Aorta (tissue), 5 donors: ENCODE measurements at places on chromosomes 6 and 20. TPM values are rescaled to one million over a fixed set of nuclear protein-coding genes. Genes with fewer than 3 reads are reported as not detected.
A peak's percentile ranks its signal among the peaks of the same experiment; 100 is the strongest.

- DNase-seq, result no peak
These were observed 69.2 kb upstream of the LYRM2 start for GRCh38 chr6:89707766-89708165.

GRCh38 chr20:61023612-61024011, 228.4 kb upstream of the CDH4 start:
- no peak for DNase-seq

GRCh38 chr6:14972379-14973067, 273.3 kb upstream of the JARID2 start:
- no peak for DNase-seq

The ADAM33 gene
- total RNA-seq, result 96.8 TPM

- no peak for DNase-seq
These were observed 12.8 kb upstream of the ELOVL5 start for GRCh38 chr6:53361549-53362031.

DNA sequence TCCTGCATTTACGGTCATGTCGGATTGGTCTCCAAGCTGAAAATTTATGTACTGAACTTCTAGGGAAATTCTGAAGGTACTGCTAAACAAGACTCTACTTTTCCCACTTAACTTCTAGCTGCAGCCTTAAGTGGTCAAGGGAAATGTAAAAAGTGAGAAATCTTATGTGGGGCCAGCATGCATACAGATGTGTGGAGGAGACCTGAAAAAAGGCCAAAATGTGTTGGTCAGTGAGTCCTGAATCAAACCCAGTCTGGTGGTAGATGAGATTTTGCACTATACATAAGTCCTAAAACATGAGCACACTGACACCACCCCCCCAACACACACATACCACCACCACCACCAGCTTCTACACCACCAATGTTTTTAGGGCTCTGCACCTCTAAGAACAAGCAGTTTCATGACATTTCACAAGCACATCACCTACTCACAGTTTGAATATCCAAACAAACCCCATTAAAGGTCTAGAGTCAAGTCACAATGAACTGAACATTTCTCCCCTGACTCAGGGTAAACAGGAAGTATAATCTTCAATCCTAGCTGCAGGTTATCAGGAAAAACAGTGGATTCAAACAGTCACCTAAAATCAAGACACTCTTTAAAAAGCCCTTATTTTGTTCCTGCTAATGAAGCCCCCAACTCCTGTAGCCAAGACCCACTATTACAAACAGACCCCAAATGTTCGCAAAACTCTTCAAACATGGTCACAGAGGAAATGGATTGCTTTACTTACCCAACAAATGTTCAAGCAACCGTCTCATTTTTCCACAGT, 1.6 kb downstream of the ZMYND8 start:
- no peak for DNase-seq

DNA sequence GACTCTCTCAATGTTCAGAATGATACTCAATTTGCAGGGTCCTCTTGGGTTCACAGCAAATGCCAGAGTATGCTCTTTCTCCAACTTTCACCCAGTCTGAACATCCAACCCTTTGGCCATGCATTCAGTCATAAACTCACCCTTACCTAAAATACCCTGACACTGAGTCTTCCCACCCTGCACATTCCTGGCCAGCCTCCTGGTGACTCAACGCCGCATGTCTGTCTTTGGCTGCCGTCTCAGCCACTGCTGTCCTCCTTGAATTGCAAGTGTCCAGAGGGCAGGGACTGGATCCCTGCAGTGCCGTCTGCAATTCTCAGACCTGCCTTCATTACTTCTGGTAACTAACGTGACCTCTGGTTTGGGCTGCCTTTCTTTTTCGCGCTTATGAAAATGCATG, 593.4 kb downstream of the QKI start:
- DNase-seq, result no peak

- peak; percentile 55 for DNase-seq
These were observed 7.6 kb downstream of the ARFGEF2 start for GRCh38 chr20:48928832-48929725.

DNA sequence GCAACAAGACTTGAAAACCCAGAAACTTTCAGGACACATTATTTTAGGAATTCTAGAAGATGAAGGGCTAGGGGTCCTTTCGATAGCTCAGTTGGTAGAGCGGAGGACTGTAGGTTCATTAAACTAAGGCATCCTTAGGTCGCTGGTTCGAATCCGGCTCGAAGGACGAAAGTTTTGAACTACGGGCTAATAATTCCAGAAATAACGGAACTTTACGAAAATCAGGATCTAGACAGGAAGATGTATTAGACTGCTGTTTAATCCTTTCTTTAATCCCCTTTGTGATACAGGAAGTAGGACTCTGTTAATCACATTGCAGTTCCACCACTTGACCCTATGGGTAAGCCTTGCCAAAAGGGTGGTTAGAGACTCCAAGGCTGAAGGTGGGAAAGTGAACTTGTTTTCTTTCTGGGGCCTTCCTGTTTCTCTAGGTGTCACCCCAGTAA, 21.2 kb upstream of the ABT1 start:
- no peak for DNase-seq

DNA sequence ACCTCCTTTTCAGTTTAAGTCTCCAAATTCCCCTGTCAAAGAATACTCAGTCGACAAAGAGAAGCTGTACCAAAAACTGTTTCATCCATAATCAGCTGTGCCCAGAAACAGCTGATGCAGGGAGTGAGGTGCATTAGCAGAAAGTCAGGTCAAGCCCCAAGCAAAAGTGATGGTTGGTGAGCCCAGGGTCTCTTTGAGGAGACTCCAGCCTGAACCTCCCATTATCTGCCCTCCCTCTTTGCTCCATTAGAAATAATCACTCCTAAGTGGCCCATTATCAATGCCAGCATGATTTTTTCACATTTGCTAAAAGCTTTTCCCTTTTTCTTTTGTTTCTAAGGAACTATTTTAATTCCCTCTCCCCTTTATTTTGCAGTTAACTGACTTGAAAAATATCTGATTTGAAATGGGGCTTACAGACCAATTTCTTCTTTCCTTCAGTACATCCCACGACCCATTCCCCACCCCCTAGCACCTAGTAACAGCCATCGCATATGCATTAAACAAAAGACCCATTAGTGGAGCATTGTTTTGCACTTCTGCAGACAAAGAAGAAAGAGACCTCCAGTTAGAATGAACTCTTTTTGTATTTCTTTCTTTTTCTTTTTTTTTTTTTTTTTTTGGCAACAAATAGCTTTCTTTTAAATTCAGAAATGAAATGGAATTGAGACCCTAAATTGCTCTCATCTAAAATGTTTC, 257.0 kb downstream of the GRIK2 start:
- DNase-seq, result no peak

GRCh38 chr6:108127056-108127455, 38.8 kb upstream of the NR2E1 start:
- no peak for DNase-seq

DNA sequence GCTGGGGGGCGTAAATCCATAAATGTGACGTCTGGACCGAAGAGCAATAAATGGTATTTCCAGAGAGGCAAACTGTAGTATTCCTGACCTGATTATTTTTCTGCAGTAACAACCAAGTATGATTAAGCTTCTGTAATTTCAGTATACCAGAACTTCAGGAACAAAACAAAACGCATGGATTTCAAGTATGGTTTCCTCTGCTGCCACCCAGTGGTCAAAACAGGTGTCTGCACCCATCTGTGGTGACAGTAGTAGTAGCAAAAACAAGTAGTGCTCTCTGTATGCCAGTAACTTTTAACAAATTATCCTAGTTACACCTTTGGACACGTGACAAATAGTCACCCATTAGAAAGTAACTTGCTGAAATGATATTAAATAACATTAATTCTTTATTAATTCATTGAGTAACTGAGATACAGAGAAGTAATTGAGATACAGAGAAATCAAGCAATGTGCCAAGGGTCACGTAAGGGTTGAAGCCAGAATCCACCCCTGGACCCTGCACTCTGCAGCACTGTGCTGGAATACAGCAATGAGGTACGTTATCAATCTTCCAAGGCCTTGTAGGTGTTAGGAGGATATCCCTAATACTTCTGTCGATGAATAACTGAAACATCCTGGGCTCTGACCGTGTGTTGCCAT, 7.9 kb downstream of the CALHM4 start:
- DNase-seq, result peak; percentile 74

DNA sequence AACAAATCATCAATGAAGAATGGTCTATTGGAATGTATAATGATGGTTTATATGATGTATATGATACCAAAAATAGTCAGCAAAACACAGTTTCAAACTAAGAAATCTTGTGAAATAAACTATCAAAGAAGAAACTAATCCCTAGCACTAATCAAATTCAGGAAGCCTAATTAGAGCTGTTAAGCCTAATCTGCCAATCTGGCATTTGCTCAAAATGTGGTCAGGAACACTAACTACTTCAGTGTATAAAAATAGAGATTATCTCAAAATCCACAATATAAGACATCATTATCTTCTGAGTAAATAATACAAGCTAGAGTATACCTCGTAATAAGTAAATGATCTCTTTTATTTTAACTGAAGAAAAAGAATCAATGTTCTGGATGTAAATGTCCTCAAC, 12.8 kb upstream of the AKAP7 start:
- DNase-seq, result no peak

DNA sequence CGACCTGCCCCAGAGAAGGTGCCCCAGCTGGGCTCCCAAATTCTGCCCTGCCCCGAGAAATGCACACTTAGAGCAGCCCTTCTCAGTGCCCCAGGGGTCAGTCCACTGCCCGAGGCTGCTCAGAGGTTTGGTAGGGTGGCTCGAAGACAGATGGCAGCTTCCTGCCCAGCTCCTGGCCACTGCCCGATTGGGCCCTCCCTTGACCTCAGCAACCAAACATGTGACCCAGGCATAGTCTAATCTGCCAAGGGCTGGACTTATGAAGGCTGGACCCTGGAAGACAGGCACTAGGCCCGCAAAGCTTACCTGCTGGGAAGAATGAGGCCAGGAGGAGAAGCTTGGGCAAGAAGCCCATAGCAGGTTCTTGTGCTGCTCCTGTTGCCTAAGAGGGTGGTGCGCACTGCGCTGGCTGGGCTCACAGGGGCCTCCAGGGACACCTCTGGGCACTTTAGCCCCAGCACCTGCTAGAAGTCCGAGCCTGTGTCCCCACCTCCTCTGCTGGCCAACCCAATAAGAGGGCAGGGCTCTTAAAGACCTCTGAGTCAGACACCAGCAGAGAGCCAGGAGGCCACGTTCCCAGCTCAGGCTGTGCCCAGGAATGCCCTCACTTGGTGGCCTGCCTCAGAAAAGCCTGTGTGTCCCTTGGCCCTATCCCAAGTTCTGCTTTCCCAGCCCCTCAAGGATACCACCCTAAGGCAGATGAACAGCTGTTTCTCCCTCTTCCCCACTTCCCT, 5.5 kb downstream of the SIGLEC1 start:
- DNase-seq, result no peak

GRCh38 chr6:21383450-21384085, 210.0 kb upstream of the SOX4 start:
- DNase-seq, result no peak

DNA sequence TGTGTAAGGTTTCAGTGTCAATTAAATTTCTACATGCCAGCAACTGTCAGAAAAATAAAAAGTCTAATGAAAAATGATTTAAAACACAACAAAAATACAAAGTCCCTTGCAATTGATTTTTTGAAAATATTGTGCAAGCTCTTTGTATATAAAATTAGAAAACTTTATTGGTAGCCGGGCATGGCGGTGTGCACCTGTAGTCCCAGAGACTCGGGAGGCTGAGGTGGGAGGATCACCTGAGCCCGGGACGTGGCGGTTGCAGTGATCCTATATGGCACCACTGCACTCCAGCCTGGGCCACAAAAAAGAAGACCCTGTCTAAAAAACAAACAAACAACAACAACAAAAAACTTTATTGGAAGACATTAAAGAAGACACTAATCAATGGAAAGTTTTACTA, 6.0 kb upstream of the OVOL2 start:
- no peak for DNase-seq

GRCh38 chr6:136775548-136775947, 16.7 kb downstream of the MAP3K5 start:
- no peak for DNase-seq

DNA sequence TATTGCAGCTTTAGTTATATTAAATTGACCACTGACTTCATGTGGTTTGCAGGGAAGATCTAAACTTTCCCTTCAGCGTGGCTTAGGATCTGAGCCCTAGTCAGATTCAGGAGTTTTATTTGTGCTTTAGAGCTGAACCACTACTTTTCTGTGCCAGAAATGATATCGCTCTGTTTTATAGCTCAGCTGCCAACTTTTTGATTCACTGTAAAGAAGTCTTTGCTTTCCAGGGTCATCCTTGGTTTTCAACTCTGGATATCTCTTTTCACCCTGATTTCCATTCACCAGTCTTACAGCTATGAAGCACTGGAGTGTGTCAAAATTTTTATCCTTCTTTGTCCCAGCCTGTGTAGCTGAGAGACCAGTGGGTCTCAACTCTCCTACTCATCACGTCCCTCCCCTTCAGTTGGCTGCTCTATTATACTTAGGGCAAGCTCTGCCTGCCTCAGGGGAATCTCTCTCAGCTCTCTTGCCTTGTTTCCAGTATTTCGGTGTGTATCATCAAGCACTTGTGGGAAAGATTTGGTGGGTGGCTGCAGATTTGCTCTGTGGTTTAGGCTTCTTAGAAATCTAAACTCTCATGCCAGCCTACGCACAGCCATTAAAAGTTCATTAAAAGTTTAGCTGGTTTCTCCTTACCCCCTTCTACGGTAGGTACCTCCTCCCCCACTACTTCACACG, 425.5 kb downstream of the TENT5A start:
- DNase-seq, result no peak

The MATN4 gene
- total RNA-seq, result 0.69 TPM

DNA sequence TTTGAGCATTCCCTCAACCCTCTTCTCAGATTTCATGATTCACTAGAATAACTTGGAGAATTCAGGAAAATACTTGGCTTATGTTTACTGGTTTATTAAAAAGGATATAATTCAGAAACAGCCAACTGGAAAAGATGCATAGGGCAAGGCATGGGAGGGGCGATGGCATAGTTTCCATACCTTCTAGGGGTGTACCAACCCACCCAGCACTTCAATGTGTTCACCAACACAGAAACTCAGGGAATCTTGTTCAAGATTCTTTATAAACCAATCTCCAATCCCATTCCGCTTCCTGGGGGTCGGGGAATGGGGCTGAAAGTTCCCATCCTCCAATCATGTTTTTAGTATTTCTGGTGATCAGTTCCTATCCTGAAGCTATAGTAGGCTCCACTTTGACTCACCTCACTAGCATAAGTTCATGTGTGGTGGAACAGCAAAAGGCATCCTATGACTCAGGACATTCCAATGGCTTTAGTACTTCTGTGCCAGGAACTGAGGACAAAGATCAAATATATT, 164.4 kb downstream of the SIM1 start:
- DNase-seq, result no peak

GRCh38 chr6:131917318-131917717, 33.9 kb downstream of the CCN2 start:
- DNase-seq, result no peak

DNA sequence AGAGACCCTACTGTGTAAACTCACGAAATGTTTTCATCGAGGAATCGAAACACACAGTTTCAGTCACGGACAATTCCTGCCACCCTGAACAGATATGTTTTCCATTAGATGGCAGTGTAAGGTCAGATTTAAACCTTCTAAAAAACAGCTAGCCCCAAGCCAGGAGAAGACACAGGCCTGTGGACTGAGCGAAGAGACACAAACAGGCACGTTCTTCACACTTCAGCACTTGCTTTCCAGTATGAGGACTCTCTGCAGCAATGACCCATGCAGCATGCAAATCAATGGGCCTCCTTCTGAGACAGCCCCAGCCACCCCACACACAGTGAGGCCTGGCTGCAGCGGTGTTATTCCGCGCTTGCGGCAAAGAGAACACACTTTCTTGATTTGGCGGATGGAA, 31.9 kb downstream of the HUS1B start:
- no peak for DNase-seq
